ENCODE measurements at places on chromosomes 5 and 9.

DNA sequence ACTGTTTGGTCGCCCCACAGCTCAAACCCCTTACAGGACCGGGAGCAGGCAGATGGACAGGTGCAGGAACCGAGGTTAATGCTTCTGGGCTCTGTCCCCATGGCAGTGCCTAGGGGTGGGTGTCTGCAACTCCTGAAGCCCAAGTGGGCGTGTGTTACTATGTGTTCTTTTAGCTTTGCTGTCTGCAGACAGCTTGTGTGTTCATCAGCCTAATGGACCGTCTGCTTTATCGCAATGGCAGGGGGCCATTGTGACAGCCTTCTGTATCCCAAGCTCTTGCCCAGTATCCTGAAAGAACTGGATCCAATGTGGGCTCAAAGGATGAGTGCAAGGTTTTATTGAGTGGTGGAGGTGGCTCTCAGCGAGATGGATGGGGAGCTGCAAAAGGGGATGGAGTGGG, 266.7 kb downstream of the CSNK1G3 start:
- DNase-seq = no peak

DNA sequence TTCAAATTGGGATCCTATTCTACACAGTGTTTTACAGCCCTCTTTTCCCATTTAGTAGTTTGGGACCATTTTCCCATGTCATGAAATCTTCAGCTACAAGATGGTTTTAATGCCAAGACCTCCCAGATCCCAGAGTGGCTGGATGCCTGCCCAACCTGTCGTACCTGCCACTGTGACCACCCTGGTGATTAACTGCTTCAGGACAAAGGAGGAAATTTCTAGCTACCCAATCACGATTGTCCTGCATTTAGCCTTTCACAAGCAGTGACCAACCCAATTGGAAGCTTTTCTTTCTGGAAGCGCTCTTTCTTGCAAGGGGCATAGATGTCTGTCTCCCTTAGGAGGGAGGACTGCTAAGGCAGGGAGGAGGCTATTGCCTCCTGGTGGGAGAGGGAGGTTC, 13.8 kb downstream of the IL9 start:
- DNase-seq = no peak

- no peak for DNase-seq
Measured at GRCh38 chr5:178388386-178389025, 155.9 kb upstream of the PHYKPL start.

DNA sequence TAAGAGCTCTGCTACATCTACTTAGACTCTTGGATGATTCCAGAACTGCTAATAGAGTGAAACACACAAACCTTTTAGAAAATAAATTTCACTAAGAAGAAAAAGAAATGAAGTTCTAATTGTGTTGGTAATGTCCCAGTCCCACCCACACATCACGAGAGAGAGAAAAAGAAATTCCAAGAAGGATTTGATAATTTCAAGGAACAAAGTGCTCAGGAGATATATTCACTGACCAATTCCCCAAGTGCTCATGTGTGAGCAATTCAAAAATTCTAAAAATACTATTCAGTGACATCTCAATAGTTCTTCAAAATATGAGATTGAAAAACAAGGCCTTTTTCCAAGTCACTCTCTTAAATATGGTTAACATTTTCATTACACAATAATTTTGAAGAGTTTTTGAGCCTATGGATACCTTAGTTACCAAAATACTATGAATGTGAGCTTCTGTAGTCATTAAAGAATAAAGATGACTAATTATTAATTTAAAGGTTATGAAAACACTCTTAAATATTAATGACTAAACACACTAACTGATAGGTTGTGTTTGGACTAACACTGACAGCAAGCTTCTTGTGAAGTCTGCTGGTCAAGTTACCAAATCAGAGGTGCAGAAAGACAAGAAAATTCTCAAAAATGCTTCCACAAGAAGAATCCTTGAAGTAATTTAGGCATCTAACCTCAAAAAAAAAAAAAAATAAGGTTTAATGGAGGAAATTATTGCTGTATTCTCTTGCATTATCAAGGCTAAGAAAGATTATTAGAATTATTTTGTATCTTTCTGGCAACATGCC, 245.3 kb downstream of the PDE4D start:
- no peak for DNase-seq

DNA sequence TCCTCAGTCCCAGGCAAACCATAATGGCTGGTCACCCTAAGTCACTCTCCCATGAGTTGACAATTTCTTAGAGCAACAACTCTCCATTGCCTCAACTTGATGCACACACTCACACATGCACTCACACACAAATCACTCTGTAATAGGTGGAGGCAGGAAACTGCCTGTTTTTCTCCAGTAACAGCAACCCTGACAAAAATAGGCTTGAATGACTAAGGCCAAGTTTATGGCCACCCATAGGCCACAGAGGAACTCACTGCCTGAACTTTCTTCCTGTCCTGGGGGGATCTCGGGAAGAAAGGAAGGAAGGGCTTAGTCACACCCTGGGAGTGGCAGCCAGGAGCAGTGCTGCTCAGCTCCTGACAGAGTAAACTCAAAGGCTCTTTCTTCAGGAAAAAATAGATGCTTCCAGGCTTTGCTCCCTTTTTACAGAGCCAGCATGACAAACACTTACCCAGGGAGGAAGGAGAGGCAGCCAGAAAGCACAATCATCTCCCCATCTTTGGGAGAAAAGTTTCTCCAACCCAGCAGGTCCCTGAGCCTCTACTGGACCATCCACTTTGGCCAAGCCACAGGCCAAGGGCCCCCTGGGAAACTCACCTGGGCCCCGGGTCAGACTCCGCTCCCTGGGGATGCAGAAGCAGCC, 368 bp downstream of the SH3TC2 start:
- DNase-seq = peak; percentile 87
